ENCODE measurements at places on chromosomes 2 and 18.
A peak's percentile ranks its signal among the peaks of the same experiment; 100 is the strongest.

DNA sequence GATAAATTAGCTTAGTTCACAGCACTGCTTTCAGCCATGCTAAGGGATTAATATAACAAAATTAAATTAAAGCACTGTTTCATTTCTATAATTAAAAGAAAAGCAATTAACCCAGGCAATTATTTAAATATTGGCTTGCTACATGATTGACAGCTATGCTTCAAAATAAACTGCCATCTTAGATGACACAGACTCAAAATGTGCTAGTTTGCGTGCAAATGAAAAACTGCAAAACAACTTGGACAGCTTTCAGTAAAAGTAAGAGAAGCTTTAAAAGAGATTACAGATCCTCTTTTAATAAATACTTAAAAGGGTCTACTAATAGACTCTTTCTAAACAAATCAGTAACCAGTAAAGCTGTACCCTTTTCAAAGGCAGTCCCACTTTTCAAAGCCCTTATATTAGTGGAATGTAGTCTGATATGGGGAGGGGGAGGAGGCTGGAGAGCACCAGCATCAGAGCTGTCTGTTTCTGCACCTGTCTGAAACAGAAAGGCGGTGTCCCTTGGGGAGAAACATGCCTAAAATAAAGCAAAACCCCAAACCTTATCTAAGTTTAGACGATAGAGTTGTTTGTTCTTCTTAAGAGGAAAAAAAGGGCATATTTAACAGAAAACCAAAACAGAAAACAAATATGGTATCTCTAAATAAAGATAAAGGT is 20.8 kb downstream of the EIF2AK3 start:
- DNase-seq: no peak

GRCh38 chr2:6618201-6618600 is 247.5 kb downstream of the CMPK2 start:
- DNase-seq: no peak

GRCh38 chr2:78861546-78861945 is 164.0 kb upstream of the REG3G start:
- DNase-seq: no peak

DNA sequence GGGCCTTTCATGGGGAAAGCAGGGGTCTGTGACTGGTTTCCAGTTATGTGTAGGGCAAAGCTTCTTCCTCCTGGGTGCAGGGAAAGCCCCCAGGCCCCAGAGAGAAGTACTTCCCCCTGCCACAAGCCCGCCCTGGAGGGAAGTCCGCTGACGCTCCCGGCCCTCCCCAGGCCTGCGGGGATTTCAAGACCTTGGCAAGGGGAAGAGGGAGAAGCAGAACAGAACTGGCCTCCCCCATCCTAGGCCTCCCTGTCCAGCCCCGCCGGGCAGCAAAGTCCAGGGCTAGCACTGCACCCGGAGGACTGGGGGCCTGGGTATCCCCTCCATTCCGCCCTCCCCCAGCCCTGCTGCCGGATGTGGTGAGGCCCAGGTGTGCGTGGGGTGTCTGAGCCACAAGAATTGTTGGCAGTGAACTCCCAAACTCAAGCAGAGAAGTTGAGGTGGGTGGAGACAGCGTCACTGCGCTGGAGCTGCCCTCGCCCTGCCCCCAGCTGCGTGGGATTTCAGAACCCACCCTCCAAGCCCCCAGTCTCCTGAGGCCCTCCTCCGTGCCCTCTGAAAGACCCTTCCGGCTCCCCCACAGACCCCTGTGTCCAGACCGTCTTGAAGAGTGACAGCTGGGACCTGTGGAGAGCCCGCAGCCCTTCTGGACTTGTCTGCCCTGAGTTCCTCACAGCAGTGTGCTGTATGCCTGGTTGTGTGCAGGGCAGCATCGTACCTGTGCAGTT is 1.1 kb upstream of the DUSP2 start:
- DNase-seq: peak; percentile 29

DNA sequence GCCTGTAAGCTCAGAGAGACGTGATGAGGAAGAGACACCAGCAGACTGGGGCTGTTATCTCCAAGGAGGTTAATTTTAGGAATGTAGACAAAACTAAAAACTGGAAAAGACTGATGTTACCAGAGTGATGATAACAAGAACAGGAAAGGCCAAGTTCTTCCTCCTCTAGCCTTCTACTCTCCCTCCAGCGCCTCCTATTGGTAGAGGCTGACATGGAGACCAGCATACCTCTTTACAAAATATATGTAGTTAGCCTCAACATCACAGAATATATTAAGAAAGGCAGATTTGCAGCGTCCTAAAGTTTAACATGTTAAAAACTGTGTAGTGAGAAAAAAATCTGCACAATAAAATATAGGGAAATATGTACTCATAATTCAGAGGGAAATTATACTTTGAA is 66.0 kb downstream of the TCF4 start:
- no peak for DNase-seq

DNA sequence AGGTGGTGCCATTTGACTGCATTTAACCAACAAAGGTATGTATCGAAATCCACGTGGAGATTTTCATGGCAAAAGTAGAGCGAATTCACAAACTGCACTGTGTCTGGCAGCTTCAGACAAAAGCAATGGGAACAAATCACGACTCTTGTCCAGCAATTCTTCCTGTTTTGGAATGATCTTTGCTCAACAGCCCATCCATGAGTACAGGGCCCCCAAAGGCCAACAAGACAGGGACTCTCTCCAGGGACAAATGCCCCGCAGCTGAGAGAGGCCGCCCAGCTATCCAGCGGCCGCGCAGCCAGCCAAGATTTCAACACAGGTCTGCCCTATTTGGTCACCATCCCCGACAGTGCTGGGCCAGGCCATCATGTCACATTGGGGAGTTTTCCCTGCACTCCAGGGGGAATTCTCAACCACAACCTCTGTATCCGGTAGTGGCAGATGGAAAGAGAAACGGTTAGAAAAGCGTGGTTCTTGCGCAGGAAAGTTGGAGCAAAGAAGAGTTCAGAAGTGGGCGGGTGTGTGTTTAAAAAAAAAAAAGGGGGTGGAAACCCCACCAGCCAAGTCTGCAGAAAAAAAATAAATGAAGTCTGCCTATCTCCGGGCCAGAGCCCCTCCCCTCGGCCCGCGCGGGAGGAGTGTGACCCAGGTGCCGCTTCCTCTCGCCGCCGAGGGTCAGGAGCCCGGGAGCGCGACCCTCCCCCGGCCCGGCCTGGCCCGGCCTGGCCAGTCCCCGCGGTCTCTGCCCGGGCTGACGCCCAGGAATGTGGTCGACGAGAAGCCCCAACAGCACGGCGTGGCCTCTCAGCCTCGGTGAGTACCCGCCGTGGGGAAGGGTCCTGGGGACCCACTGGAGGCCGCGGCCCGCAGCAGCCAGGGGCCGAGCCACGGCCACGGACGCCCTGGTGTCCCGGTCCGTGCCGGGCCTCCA is at the start of gene GYPC:
TSS of gene GYPC (plus strand) at position 659 of the 931 bp plus-strand sequence. CDS start at position 765, 106 bp downstream.
- peak; percentile 64 for DNase-seq

- DNase-seq: peak; percentile 84
These were observed 105.4 kb downstream of the FHOD3 start for GRCh38 chr18:36402765-36403396.

- DNase-seq: peak; percentile 75
These were observed 75.9 kb downstream of the SH3BP4 start for GRCh38 chr2:235027558-235028214.

GRCh38 chr2:181818058-181818680 is 73.4 kb upstream of the ITPRID2 start:
- DNase-seq: no peak

DNA sequence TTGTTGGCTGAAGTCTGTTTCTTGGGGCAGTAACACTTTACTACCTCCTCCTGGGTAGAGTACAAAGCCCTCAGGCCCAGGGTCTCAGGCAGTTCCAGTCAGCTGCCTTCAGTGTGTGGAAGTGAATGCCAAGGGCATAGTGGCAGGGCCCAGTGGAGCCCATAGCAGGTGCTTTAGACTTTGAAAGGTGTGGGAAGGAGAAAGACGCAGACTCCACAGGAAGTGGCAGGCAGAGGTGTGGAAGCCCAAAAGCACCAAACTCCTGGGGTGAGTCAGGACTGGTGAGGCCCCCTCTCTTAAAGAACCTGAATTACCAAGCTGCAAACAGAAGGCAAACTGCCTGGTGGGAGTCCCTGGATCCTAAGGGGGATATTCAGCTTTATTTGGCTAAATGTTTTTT is 45.3 kb downstream of the ADAM23 start:
- DNase-seq: no peak

- DNase-seq: peak; percentile 18
These were observed 69.0 kb upstream of the DSG1 start for GRCh38 chr18:31248783-31249521.

- no peak for DNase-seq
These were observed 50.2 kb downstream of the DAW1 start for GRCh38 chr2:227921648-227922047.

DNA sequence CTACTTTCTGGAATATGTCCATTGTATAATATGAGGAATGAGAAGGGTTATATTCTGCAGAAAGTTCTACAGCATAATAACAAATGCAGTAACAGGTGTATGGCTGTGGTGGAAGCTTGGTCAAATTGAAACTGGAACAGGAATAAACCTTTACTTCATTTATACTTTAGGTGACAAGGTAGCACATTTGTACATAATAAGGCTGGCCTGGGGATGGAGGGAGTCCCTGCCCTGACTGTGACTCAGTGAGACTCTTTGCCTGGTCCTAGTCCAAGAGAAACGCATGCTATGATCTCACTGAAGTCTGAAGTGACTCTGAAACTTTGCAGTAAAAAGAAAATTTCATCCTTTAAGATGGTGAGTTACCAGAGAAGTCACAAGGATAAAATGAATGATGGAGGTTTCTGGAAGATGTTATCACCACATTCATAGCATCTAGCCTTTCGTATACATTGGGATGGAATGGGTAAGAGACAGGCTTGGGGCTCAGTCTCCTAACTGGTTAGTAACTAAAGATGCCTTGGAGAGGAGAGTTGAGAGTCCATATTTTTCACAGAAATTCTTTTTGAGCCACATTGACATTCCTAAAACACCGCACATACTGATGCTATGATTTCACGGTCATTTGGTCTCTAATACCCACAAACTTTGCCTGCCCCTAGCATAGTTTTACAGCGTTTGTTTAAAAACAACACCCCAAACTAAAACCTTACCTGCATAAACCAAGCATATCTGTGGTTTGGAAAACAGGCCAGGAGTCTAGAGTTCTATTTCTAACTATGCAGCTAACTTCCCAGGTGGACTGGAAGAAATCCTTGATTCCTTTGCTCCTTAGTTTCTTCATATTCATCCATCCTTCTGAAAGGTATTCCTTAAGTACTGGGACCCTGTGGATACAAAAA is 42.4 kb upstream of the NABP1 start:
- peak; percentile 96 for DNase-seq

GRCh38 chr18:22505141-22505591 is 87.5 kb upstream of the CTAGE1 start:
- DNase-seq: no peak

GRCh38 chr2:105235388-105236059 is 6.0 kb upstream of the GPR45 start:
- DNase-seq: peak; percentile 86

DNA sequence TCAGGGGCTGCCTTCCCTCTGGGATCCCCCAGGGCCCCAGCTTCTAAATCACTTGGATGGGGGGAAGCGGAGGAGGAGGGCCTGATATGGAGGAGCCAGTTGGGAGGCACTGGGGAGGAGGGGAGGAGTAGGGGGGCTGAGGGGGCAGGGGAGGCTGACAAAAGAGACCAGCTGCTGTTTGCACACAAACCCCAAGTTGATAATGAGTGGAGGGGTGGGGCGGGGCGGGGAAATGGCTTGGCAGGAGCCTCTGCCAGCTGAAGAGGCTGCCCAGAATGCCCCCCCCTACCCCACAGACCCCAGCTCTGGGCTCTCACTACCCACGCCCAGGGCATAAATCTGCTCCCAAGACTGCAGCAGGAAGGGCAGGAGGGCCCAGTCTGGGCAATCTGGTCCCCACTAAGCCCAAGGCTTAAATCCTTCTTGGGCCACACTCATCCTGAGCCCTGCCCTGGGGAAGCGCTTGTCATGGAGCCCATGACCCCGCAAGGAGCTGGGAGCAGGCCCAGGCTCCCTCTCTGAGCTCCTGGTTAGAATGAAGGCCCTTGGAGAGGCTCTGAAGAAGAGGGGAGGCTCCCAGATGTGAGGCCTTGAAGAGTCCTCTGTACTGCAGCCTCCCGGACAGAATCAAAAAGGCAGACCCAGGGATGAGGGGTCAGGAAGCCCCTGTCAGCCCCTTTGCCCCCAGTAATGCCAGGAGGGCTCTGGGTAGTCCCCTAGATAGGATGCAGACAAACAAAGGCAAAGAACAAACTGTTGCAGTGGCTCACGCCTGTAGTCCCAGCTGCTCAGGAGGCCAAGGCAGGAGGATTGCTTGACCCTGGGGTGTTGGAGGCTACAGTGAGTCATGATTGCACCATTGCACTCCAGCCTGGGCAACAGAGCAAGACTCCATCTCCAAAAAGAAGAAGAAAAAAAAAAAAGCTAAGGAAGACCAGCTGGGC is 24.8 kb upstream of the PTMA start:
- DNase-seq: no peak

- no peak for DNase-seq
These were observed 926.4 kb upstream of the FANCL start for GRCh38 chr2:59167514-59167913.

DNA sequence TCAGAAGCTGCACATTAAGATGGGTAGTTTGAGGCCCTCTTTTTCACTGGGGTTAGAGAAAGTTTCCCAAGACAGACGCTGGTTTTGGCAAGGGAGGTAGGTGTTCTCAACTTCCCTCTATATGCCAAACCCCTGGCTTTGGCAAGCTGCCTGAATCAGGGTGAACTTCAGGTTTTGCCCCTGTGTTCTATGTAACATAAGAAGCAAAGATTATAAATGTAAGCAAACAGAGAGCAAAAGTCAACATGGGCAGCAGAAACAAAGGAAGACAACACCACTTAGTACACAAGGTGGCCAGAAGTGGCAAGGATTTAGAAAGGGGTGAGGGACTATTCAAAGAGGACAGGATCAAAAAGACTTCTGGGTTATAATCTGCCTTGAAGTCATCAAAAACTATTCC is 70.5 kb upstream of the TFCP2L1 start:
- DNase-seq: no peak

DNA sequence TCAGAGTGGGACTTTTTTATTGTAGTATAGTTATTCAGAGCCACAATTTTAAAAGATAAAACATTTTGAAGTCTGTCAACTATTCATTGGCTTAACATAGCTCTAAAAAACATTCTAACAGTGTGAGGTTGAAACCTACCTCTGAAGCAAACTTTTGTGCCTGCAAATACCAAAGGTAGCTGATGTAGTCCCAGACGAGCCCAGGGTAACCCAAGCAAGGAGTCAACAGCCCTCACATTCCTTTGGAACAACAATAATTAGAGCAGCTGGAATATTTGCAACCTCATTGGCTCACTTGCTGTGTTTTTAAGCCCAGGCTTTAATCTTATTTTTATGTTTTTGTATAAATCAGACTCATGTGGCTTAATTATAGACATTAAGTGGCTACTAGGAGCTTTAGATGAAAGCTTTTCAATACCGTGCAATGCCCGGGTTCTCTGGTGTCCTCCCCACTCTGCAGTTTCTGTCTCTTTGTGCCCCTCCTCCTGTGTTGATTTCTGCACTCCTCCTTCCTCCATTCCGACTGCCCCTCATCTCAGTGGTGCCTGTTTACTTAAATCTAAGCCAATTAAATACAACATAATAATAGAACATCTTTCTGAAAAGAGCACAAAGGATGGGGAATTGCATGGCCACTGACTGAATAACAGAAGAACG is 157.9 kb upstream of the UNC80 start:
- DNase-seq: no peak

Data from fibroblast of upper back skin (primary cell).